Pancreas (tissue), 10 donors: ENCODE measurements at places on chromosomes 4 and X.

DNA sequence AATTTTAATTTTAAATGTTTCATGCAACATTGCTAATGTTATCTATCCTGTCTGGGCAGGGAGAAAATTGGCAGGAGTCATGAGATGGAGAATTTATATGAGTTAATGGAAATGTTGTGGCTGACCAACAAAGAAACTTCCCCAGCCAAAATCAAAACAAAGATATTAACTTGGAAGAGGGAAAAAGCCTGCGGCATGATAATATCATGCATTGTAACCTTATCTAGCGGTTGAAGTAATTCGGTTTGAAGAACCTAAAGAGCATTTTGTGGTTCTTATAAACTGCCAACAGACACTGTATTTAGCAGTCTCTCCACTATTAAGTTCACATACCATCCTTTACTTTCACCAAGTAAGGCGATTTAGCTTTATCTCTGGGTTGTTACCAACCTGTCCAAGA is 42.3 kb downstream of the DKK2 start:
- no peak for DNase-seq

DNA sequence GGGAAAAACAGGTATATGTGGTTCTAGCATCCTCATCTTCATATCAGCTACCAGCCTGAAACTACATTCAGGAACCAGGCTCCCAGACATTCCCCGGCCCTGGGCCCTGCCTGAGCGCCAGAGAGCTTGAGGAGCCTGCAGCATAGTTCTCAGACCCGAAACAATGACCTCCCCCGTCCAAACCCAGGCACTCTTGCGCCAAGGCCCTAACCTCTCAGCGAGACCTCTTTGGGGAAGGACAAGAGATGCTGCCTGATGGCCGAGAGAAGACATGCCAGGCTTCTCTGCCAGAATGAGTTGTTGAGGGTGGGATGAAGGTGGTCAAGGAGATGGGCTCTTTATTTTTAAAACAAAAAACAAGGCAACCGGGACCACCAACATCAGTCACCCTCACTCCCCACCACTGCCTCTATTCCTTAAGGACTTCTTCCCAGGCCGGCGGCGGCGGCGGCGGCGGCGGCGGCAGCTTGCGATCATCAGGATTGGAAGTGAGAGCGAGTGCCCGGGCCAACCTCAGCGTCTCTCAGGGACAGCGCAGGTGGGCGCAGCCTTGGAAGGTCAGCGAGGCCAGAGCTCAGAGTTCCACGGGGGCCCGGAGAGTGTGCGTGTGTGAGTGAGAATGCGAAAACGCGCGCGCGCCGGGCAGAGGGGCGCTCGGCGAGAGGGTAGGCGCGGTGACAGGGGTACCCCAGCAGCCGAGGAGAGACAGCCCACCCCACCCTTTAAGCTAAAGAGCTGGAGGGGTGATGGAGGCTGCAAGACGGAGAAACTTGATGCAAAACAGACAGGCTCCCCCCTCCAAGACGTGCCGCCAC is 601 bp downstream of the INPP4B start:
- DNase-seq = peak; percentile 13

- no peak for DNase-seq
Measured at GRCh38 chrX:133542476-133542875, 127.2 kb upstream of the GPC4 start.

DNA sequence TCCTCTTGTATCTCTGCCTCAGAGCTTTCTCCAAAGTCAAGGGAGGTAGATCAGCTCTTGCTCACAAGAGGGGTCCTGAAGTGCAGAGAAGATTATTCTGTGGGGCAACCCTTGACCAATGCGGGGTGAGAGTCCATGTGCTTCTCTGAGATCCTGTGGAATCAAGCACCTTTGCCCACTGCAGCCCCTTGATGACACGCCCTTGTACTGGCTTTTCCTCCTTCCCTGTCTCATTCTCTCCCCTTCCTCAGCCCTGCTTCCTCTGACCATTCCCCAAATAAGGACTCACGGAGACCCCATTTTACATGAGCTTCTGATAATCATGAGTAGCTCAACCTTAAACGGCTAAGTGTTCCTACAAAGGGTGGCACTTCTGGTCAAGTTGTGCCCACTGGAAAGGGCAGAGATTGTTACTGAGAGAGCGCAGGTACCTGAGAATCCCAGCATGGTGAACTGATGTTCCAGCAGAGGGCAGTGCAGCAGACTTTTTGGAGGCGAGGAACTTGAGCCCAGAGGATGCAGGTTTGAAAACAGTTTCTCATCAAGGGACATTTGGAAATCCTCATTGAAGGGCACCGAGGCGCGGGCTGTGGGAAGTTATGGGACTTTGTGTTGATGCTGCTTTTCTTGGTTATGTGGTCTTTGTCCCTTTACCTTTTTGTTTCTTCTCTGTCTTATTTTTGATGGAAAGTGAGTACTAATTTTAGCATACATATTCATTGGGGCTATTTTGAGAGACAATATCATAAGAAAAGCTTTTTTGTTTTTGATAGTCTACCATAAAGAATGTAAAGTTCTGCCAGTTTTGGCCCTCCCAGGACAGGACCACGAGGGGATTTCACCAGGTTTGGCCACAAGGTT is 201.3 kb downstream of the RBM46 start:
- peak; percentile 67 for DNase-seq

DNA sequence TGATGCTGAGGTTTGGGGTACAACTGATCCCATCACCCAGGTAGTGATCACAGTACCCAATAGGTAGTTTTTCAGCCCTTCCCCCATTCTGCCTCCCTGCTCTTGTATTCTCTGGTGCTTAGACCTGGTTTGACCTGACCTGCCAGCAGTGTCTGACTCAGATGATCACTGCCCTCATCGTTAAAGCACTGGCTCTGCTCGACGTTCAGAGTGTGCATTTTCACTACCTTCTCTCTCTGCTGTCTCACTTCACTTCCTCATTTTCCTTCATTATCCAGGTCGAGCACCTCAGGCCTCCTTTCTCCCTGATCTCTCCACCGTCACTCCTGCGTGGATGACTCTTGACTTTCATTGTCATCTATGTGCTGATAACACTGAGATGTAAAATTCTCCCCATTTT is 83.6 kb downstream of the PARM1 start:
- DNase-seq = no peak

DNA sequence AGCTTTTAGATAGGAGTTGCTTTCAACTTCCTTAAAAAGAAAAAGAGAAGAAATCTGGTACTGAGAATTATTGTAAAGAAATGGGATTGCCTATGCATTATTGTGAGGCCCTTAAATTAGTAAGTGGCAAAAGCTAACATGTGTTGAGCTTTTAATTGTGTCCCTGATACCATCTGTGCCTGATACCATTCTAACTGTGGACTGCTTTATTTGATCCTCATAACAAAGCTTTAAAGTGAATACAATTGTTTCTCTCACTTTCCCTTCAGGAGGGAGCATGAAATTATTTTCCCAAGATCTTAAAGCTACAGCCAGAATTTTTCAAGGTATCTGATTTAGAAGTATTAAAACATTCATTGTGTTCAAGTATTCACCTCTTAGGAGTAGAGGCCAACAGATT is 9.9 kb downstream of the KCTD8 start:
- DNase-seq = no peak

- DNase-seq = no peak
Measured at GRCh38 chrX:103828529-103828928, 3.5 kb downstream of the RAB9B start.

- DNase-seq = no peak
Measured at GRCh38 chrX:132483951-132484350, 4.9 kb downstream of the MBNL3 start.

DNA sequence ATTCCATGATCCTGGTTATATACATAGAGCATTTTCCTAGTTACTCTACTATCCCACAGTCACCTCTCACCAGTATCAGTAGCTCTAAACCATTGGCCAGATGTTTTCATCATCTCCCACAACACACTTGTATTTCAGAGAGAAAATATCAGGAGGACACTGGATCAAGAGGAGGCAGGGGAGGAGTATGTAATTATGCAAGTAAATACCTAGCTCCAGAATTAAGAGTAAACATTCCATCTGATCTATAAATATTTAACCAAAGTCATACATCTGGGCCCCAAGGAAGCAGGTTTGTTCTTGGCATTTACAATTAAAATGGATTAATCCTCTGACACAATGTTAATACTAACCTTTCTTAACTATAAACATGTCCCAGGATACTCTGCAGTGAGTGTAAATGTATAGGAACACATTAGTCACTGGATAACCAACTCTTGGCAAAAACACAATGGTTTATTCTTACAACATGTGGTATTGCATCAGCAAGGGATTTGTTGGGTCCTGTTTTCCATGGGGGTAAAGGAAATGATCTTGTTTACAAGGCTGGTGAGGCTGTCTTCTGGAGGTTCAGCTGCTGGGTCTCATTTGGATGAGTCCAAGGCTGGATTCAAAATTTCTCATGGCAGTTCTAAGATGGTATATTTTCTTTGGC is 170.1 kb downstream of the ATG4A start:
- DNase-seq = no peak

DNA sequence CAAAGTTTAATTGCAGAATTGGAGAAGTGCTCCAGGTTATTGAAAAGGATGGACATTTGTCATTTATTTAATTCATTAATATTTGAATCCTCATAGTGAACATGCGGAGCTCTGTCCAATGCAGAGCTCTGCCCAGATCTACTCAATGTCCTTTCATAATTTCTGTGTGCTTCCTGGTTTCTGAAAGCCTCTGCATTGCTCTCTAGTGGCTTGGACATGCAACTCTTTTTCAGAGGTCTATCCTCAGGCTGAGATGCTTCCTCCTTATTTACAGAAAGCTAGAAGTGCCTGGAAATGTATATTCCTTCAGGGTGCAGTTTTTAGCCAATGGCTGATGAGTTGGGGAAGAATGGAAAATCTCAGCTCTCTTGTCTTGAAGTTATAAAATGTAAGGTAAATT is 786.1 kb upstream of the AADAT start:
- no peak for DNase-seq

GRCh38 chrX:16063141-16063540 is 60.2 kb upstream of the GRPR start:
- no peak for DNase-seq

GRCh38 chr4:147793569-147794313 is 61.9 kb downstream of the ARHGAP10 start:
- no peak for DNase-seq

DNA sequence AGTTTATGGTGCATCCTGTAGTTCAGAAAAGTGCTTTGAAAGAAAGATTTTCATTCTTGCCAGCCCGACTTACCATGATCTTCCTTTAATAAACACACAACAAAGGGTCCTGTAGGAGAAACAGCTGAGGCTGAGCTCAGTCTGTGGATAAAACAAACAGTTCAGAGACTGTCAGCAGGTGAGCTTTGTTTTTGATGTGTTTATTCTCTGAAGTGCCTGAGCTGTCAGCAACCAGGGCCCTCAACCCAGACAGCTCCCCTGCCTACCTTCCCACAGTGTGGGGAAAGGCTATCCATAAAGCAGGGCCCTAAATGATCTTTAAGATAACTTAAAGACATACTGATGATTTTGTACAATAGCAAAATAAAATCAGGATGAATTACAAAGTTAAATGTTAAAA is 459.2 kb upstream of the GALNT7 start:
- no peak for DNase-seq

DNA sequence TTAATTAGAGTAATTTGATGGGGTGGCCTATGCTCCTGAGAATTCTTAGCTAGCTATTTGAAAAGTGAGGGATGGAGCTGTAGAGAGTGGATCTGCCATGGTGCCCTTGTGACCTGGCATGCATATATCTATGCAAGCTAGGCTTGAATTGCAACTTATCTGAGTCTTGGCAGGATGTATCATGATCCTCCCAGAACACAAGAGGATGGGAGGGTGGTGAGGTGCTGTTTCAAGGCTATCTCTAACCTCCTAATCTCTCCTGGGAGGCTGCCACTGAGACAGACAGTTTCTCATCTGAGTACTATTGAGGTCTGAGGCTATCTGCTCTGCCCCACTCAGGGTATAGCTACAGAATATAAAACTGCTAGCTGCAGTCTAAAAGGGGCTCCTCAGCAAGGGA is 56.6 kb downstream of the BRCC3 start:
- DNase-seq = no peak

DNA sequence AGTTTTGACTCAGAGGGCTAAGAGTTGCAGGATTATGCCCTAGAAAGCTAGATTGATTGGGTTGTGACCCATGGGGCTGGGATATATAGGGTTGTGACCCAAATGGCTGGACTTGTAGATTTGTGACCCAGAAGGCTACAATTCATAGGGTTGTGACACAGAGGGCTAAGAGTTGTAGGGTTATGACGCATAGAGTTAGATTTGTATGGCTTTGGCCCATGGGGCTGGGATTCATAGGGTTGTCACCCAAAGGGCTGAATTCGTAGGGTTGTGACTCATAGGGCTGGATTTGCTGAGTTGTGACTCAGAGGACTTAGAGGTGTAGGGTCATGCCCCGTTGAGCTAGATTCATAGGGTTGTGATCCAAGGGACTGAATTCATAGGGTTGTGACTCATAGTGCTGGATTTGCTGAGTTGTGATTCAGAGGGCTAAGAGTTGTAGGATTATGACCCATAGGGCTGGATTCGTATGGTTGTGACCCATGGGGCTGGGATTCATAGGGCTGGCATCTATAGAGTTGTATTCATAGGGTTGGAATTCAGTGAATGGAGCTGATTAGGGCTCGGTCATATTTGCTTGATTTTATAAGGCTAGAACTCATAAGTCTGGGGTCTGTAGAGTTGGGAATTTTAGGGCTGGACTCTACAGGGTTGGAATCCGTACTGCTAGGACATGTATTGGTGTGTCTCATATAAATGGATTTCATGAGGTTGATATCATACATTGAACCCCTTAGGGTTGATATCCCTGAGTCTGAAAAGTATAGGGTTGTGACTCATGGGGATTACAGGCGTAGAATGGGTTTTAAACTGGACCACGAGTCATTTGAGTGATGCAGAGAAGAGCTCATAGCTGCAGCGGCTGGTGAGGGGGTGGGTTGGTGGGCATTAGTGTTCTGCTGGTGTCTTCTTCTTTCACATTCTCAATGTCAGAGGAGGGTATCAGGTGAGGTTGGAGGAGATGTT is 125.7 kb downstream of the CRLF2 start:
- DNase-seq = no peak

- no peak for DNase-seq
Measured at GRCh38 chrX:151225843-151226242, 49.5 kb downstream of the GPR50 start.

DNA sequence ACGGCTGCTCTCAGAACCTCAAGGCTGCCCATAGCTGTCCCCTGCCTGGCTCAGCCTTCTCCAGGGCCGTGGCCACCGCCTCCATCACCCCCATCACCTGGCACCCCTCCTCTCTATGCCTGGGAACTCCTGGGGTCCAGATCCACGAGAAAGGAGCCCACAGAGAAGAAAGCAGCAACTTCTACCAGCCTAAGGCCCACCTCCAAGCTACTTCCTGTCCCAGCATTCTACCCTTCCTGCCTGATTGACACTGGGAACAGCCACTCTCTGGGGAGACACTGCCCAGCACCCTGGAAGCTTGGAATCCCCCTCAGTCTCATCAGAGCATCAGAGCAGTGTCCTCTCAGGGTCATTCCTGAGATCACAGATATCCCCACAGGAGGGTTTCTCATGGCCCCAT is 36.9 kb upstream of the PROM1 start:
- DNase-seq = no peak

DNA sequence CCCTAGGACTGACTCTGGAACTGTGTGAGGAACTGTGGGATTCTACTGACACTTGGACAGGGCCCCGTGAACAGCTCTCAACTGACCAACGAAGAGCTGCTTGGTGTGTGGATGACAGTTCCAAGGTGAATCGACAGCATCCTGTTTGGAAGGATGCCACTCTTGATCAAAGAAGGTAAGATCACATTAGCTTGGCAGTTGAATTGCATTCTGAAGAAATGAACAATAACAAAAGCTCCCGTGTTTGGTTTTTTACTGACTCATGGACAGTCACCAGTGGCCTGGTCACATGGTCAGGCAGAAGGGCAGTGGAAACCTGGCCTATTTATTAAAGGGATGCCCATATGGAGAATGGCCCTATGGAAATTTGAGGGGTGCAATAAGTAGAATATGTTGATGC is 33.1 kb upstream of the GPR34 start:
- no peak for DNase-seq
